ENCODE measurements at places on chromosomes 2 and 18.
A peak's percentile ranks its signal among the peaks of the same experiment; 100 is the strongest.

DNA sequence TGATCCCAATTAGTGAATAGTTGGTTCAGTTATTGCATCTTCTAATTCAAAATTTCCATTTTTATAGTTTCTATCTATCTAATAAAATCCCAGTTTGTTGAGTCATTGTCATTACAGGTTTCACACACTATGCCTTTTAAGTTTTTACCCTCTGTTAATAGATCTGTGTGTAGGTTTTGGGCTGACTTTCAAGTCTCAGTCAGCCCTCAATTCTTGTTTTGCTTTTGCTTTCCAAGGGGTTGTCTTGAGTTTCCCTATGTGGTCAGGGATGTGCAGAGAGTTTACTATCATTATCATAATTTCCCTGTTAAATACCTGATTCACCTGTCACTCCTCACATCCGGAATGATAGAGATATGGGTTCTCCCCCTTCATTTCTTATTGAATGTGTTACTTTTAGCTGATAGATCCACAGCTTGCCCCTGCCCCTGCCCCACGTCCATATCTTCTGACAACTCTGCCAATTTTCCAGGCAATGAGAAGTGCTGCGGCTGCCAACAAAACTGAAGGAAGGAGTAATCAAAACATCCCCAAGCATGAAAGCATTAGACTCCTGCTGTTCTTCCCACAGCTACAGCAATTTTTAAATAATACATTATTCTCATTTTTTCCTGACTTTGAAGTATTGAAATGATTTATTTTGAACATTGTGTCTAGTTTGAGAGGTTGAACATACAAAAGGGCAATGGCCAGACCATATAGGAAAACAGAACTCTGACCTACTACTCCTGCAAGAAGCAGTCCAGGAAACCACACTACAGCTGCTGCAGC lies 1064.8 kb downstream of the SUCLG1 start:
- no peak for DNase-seq

DNA sequence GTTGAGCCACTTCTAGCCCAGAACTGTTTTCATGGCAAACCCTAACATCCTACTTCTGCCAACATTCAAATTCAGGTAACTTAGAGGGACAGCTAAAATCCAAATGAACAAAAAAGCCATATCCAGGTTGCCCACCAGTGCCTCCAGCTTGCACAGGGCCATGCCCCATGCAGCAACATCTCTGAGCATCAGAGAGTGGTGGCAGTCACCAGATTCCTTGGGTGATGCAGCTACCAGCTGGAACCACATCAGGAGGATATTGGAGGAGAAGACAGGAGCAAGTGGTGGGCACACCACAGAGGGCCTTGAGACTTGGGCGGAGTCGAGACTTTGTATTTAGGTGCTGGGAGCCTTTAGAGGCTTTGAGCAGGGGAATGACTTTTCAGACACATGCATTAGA lies 50.5 kb downstream of the SDC1 start:
- no peak for DNase-seq

- no peak for DNase-seq
These were observed 34.2 kb upstream of the CAB39 start for GRCh38 chr2:230678451-230678850.

DNA sequence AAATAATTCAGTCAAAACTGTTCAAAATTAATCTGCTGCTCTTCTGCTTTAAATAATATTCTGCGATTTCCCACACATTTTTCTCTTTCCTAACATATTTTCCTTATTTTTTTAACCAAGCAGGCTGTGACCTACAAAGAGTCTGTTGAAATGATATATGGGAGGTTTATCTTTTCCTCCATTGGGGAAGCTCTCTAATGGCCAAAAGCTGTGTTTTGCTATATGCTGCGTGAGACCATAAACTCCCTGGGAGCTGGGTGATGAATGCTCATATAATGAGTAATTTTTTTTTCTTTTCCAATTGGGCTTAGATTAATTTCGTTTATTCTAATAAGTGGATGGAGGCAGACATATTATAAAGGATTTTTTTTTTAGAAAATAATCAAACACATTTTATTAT lies 72.2 kb upstream of the MAP2 start:
- DNase-seq = no peak

GRCh38 chr2:11342551-11343367 lies 1.7 kb downstream of the ROCK2 start:
- peak; percentile 44 for DNase-seq

GRCh38 chr2:179569831-179570233 lies 291.6 kb downstream of the ZNF385B start:
- DNase-seq = no peak

- DNase-seq = no peak
These were observed 644.3 kb downstream of the CBLN2 start for GRCh38 chr18:71899707-71900472.

DNA sequence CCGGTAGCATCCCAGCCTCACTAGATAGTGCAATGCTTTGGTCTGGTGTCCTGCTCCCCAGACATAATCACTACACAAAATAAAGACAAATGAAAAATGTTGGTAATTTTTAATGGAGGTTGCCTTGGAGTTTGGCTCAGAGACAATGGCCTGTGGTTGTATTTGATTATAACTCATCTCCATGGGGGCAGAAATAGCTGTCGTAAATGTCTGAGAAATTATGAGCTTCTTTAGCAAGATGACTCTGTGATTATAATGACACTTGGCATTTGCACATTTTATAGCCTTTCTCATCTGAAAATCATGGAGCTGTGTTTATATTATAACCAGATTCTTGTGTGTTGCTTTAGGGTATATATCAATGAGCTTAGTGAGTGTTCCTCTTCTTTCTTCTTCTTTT lies 1779.7 kb upstream of the CELF4 start:
- no peak for DNase-seq

- DNase-seq = no peak
These were observed 729.4 kb downstream of the RNF144A start for GRCh38 chr2:7646661-7647060.

GRCh38 chr18:28110924-28111323 lies 66.0 kb downstream of the CDH2 start:
- DNase-seq = no peak

- no peak for DNase-seq
These were observed 118.9 kb downstream of the VWA3B start for GRCh38 chr2:98205889-98206288.

DNA sequence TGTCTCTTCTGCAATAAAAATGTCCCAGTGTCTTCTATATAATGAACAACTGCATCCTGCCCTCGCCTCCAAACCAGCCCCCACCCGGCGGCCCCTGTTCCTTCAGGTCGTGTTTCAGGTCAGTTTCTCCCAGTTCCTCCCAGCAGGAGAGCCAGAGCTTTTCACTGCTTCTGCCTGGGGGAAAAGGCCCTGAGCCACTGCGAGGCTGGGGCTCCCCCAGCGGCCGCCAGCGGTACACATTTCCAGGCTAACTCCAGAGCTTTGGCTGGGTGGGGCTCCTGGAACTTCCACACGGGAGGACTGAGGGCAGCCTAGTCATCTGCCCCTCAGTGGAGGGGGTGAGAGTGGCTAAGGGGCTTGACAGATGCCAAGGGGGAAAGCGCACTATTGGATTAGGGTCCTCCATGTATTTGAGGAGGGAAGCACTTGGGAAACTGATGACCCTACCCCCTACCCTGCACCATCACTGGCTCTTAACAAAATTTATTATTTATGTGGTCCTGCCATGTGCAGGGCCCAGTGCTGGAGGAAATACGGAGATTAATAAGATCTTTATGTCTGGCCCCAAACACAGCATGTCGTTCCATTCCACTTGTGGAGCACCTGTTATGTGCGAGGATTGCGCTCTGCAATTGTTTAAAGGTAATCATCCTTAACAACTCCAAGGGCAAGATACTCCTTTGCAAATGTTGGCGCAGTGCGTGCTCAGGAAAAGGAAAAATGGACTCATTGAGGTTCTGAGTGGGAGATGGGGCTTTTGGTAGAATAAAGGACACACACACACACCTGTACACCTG lies 17.3 kb upstream of the CYS1 start:
- DNase-seq = peak; percentile 63

DNA sequence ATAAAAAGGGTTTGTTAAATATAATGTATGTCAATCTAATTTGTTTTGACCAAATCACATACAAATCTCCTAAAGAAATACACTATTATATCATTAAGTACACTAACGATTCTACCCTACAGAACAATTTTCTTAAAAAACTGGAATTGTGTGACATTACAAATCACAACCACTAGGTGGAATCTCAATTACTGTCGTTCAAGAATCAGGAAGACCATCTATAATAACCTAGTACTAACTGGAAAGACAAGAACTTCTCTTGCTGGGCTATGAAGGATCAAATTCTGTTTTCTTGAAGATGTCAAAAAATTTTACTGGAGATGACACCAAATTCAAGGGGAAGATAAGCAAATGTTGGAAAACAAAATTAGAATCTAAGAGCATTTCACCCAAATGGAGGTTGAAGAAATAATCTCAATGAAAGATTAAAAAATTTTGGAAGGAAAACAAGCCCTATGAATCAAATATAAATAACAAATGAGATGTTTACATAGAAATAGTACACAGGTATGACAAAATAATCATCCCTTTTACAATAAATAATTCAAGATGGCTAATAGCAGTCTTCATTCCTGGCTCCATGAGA lies 110.9 kb downstream of the STK39 start:
- DNase-seq = no peak

DNA sequence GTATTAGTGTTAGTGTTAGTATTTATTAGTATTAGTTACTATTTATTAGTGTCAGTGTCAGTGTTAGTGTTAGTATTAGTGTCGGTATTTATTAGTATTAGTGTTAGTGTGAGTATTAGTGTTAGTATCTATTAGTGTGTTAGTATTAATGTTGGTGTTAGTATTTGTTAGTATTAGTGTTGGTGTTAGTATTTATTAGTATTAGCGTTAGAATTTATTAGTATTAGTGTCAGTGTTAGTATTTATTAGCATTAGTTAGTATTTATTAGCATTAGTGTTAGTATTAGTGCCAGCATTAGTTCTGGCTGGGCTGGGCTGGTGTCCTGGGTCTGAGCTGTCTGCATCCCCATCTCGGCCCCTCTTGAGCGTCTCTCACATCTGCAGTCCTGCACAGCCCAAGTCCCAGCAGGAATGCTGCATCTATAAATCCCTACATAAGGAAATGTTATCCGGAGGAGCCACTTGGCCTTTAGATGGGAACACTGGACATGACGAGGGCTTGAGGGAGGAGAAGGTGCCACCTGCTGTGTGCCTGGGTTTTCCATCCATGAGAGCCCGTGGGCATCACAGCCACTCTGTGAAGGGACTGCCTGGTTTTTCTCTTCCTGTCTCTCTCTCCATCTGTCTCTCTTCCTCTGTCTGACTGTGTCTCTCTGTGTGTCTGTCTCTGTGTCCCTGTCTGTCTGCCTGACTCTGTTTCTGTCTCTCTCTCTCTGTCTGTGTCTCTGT lies 33.6 kb downstream of the TWIST2 start:
- peak; percentile 35 for DNase-seq

DNA sequence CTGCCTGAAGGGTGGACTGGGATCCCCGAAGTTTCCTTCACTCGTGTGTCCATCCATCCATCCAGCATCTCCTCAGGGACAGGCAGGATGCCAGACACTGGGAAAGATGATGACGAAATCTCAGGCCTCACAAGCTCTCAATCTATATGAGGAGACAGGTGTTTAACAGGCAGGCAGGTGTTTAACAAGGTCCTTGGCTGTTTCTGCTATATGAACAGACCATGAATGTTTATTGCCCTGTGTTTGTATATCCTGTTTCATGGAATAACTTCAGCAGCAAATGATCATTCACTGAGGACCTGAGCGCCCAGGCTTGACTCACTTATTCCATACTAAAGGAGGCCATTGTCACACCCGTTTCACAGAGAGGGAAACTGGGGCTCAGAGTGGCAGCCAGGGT lies 685.8 kb upstream of the HS6ST1 start:
- DNase-seq = no peak

DNA sequence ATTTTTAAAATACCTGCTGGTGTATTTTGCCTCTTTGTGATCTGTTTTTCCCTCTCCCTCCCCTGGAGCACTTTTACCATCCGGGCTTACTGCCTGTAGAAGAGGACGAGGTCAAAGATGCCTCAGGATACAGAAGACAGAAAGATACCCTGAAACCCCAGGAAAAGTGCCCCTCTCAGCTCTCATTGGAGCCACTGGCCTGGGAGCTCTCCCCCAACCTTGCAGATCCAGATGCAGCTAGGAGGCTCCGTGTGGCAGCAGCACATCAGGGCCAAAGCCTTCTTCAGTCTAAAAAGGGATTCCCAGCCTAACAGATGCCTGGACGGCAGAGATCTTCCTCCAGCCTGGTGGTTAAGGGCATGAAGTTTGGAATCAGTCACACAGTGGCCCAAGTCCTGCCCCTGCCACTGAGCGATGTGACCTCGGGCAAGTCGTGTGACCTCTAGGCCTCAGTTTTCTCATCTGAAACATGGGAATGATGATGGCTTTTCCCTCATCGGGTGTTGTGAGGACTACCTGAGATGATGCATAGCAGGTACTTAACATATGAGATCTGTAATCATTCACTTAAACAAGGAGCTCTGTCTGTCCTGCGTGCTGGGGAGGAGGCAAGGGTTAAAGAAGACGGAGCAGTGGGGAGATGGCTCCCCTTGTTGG lies 239.4 kb downstream of the DYSF start:
- DNase-seq = peak; percentile 6

- DNase-seq = no peak
These were observed 61.2 kb upstream of the MRPS9 start for GRCh38 chr2:104976603-104977120.

GRCh38 chr18:77100751-77101355 lies 31.7 kb downstream of the MBP start:
- DNase-seq = no peak

- no peak for DNase-seq
These were observed 2045.9 kb upstream of the CELF4 start for GRCh38 chr18:39611381-39612100.

- peak; percentile 16 for DNase-seq
These were observed 130.1 kb downstream of the SMAD7 start for GRCh38 chr18:48820483-48821250.

DNA sequence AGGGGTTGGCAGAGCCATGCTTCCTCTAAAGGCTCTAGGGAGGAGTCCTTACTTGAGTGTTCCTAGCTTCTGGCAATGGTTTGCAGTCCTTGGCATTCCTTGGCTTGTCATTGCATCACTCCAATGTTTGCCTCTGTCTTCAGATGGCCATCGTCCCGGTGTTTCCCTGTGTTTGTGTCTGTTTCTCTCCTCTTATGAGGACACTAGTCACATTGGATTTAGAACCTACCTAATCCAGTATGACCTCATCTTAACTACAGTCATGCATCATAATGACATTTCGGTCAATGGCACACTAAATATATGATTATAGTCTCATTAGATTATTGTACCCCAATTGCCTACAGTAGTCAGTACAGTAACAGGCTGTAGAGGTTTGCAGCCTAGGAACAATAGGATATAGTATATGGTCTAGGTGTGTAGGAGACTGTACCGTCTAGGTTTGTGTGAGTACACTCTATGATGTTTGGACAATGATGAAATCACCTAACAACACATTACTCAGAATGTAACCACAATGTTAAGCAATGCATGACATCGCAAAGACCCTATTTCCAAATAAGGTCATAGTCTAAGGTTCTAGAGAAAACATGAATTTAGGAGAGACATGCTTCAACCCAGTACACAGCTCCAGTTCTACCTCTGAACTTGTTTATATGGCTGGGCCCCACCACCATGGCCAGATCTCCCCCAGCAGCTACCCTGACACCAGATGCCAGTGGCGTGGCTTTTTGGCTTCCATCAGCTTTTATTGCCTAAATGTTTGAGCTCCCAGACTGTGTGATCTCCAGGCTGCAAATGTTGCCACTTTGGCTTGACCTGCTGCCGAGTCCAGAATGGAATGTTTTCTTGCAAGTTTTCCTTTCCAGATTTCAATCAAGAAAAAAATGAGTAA lies 22.1 kb downstream of the SRD5A2 start:
- no peak for DNase-seq

GRCh38 chr18:35355140-35355618 lies 11.0 kb upstream of the ZNF24 start:
- peak; percentile 72 for DNase-seq
